Mesenteric fat pad (tissue), 1 donor: ENCODE measurements at places on chromosomes 1 and 21. TPM values are rescaled to one million over a fixed set of nuclear protein-coding genes. Genes with fewer than 3 reads are reported as not detected.

Gene DPT
- total RNA-seq, result 310 TPM

Gene HSD11B1
- total RNA-seq, result 83.7 TPM

Gene FYB2
- total RNA-seq, result not detected

Gene SLC2A5
- 12.9 TPM for total RNA-seq

Gene CHIA
- total RNA-seq, result not detected

Gene RHBDL2
- total RNA-seq, result 1.1 TPM

Gene CFAP45
- 0.64 TPM for total RNA-seq

Gene NHLH1
- 0.42 TPM for total RNA-seq

Gene OR2L5
- total RNA-seq, result not detected

Gene RIPPLY3
- not detected for total RNA-seq

Gene UTS2
- total RNA-seq, result not detected

Gene LCE1C
- not detected for total RNA-seq

Gene GCSAML
- 0.51 TPM for total RNA-seq

Gene KRTAP13-2
- total RNA-seq, result not detected

Gene KCNC4
- 12.8 TPM for total RNA-seq

Gene SESN2
- total RNA-seq, result 23.2 TPM

Gene SPOCD1
- 9.5 TPM for total RNA-seq

Gene RAP1GAP
- 0.26 TPM for total RNA-seq

Gene PROX1
- total RNA-seq, result 4.1 TPM

Gene PSEN2
- total RNA-seq, result 30.9 TPM

Gene SOD1
- 258 TPM for total RNA-seq

Gene MRAP
- total RNA-seq, result 149 TPM

Gene CD1C
- not detected for total RNA-seq

Gene OPTC
- not detected for total RNA-seq

Gene PKNOX1
- total RNA-seq, result 18.1 TPM

Gene NEK7
- 103 TPM for total RNA-seq
